Stimulated activated CD4-positive, alpha-beta T cell treated with anti-CD3 and anti-CD28 coated beads, Interleukin-1b, Interleukin-23, amount 100 ng/mL, for 1 hour (primary cell): ENCODE measurements at places on chromosomes 7 and 10.

DNA sequence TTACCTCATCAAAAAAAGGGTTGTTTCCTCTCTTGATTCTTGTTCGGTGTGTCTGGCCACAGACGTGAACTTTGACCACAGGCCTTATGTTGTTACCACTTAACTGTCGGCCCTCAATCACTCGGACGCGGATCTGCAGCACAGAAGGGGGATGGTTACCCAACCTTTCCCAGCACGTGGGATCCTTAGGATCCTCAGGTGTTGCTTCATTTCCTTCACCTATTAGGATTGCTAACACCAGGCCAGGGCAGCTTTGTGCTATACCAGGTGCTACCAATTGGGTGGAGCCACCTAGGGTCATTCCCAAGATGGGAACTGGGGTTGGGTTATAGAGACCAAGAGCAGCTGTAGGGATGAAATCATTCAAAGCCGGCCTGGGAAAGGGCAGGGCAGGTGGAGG is 73.4 kb downstream of the MYOF start:
- DNase-seq = no peak

GRCh38 chr7:127107601-127108007 is 145.1 kb downstream of the GRM8 start:
- DNase-seq = no peak

DNA sequence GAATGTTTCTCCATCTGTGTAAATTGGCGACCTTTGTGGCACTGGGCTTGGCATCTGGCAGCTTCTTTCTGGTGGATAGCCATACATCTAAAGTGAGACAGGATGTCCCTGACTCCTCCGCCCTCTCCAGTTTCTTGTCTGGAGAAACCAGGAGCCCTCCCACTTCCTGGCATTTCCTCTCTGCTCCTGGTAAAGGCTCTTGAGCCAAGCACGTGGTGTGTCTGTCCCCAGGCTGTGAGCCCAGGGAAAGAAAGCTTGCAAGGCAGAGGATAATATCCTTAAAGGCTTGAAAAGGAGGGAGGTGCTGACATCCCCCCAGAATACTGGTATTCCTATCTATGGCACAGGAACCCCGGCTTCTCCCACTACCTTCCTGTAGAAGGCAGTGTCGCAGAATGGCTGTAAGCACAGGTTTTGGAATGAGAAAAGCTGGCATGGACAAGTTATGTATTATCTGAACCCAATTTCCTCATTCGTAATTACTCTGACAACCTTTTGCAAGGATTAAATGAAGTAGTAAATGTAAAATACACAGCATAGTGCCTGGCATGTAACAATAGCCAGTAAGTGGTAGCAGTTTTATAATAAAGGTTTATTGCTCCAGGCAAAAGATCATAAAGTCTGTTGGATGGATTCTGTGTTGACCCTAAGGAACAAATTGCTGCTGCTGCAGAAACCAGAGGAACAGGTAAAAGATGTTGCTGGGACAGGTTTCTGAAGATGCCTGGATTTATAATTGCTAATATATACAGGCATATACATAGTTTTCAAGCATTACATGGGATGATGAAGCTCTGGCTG is 11.8 kb upstream of the ACSL5 start:
- no peak for DNase-seq

GRCh38 chr7:100726996-100727761 is 6.2 kb upstream of the ZAN start:
- no peak for DNase-seq

- no peak for DNase-seq
Observed at GRCh38 chr7:150990416-150991186, at the start of gene NOS3. TSS of gene NOS3 (plus strand) at chr7:150991017. CDS start at chr7:150993804, 2,787 bp downstream.

- DNase-seq = no peak
Observed at GRCh38 chr10:115022733-115023132, 70.4 kb upstream of the ATRNL1 start.

DNA sequence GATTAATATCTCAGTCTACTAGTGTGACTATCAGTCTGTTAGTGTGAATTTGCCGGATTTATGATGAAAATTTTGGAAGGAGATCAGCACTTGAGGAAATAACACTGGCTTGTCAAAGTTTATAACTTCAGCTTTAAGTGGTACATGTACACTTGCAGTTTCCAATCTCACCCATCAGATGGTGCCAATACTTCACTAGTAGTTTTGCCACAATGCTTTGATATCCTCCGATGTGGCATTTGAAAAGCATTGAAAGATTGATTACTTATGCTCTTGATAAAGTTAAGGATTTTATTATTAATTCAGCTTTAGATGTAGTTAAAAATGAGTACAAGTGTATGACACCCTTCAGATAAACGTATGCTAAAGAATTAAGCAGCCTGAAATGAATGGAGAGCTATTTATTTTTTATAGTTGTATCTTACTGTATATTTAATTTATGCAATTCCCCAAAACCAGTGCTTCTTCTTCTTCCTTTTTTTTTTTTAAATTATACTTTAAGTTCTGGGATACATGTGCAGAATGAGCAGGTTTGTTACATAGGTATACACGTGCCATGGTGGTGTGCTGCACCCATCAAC is 98.2 kb downstream of the ANLN start:
- DNase-seq = peak; percentile 6

GRCh38 chr7:84073186-84073875 is 121.3 kb downstream of the SEMA3A start:
- no peak for DNase-seq

- no peak for DNase-seq
Observed at GRCh38 chr7:159092701-159093121, 52.0 kb downstream of the VIPR2 start.

GRCh38 chr7:112049555-112050249 is 156.5 kb downstream of the DOCK4 start:
- no peak for DNase-seq

GRCh38 chr10:77360835-77361234 is 276.8 kb downstream of the KCNMA1 start:
- no peak for DNase-seq
